ENCODE measurements at places on chromosomes 1 and 21.

GRCh38 chr1:91024481-91025119, 2.8 kb upstream of the ZNF644 start:
- no peak for DNase-seq

DNA sequence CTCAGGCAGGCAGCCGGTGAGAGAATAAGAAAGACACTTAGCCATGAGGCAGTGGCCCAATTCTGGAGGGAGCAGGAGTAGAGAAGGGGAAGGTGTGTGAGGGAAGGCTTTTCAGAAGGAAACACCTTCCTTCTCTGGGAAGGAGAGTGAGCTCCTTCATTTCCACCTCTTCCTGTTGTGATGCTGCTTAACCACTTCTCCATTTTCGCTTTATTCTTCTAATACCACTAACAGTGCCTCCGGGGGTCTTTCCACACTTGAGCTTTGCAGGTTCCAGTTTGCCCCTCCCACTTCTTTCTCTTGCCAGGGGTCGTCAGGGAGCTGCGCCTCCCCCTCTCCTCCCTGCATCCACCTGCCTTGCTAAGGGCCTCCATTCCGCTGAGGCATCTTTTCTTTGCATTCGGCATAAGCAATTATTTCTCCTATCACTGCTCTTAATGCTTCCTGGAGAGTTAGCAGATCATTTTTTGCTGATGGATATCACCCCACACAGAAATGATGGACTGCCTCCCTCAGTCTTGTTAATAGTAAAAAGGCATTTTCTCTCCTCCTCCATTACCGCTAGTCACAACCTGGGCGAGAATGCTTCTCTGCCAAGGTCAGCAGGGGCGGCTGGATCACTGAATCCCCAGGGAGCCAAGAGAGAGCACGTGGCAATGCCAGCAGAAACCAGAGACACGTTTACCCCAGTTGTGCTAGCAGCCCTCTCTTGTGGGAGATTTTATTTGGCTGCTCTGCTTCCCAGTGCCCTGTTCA, 74.8 kb downstream of the ELAVL4 start:
- DNase-seq = no peak

GRCh38 chr1:166489670-166490436, 323.1 kb upstream of the FAM78B start:
- no peak for DNase-seq

DNA sequence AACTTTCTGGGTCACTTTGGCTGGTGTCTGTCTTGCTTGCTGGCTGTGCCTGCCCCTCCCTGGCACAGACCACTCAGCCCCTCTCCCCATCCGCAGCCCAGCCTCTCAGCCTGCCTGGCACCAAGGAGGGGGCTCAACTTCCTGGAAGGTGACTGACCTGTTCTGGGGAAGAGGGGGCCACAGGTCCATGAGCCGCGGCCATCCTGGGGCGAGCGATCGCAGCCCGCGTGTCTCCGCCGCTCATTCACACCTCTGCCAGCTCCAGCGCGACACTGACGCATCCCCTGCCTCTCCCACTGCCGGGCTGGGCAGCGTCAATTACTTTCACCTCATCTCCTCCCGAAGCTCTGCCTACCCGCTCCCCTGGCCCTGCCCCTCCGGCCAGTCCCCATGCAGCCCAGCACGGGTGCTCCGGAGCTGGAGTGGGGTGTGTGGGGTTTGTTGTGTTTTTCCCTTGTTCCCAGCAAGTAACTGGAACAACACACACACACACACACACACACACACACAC, 14.3 kb downstream of the SLC6A9 start:
- no peak for DNase-seq

GRCh38 chr1:237574536-237574935, 316.2 kb downstream of the ZP4 start:
- no peak for DNase-seq

DNA sequence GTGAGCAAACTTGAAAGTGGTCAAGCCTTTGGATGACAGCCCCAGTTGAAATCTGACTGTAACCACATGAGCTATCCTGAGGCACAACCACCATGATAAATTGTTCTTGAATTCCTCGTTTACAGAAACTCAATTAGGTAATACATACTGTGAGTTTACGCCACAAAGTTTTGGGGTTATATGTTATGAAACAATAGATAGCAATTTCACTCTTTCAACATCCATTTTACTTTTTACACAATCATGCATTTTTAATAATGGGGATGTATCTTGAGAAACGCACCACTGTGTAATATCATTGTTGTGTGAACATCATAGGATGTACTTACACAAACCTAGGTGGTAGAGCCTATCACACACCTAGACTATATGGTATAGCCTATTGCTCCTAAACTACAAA, 35.4 kb downstream of the OR2C3 start:
- no peak for DNase-seq

Measured in non-pigmented ciliary epithelial cell (primary cell).